ENCODE measurements at places on chromosomes 5 and 9.

GRCh38 chr5:135543485-135544304 lies 7.9 kb upstream of the NEUROG1 start:
- no peak for DNase-seq

DNA sequence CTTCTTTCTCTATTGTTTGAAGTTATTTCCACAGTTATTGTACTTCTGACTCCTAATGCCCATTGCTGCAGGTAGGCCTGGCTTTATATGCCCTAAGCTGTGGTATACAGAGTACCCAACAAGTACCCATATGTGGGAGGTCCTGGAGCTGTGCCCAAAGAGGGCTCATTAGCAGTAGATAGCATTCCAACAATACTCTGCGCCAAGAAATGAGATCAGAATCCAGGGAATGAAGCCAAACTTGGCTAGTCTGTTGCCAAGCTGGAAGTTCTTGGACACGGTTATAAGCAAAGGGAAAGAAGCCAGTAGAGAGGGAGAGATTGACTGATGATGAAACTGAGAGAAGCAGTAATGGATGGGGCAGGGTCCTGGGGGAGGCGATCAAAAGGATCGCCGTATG lies 29.7 kb upstream of the FAM169A start:
- no peak for DNase-seq

DNA sequence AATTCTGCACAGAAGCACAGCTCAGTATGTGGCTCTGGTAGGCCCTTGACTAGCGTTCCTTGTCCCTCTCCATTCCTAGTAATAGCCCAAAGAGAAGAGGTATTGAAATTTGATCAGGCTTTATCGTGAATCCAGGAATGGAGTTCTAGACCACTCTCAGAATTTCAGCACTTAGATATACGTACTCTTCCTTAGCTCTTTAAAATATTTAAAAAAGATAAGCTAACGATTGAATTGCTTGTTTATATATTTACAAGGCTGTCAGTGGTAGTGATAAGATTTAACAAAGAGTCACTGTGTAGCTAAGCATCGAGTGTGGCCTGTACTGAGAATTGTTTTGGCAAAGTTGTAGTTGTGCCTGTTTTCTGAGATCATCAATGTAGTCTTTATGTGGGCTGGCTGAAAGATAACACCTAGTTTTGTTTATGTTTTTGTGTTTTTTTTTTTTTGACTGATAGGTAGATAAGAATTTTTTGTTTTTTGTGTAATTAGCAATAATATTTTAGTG lies 2.5 kb downstream of the KIAA1958 start:
- DNase-seq, result no peak

DNA sequence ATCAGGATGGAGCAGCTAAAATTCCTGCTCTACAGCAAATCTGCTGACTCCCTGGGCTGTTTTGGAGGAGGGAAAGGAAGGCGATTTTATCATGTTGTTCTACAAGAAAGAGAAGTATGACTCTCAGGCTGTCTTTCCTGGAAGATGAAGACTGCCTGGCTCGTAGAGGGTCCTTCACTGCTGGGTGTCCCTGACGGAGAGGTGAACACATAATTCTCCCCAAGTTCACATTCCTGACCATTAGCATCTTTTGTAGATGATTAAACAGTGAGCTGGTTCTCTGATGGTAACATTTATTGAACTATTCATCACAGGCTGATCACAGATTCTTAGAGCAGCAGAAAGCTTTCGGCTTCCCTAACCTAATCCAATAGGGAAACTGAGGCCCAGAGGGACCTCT lies 212.4 kb upstream of the GLRA1 start:
- DNase-seq, result no peak

GRCh38 chr5:169511708-169512107 lies 71.9 kb upstream of the SPDL1 start:
- DNase-seq, result no peak

DNA sequence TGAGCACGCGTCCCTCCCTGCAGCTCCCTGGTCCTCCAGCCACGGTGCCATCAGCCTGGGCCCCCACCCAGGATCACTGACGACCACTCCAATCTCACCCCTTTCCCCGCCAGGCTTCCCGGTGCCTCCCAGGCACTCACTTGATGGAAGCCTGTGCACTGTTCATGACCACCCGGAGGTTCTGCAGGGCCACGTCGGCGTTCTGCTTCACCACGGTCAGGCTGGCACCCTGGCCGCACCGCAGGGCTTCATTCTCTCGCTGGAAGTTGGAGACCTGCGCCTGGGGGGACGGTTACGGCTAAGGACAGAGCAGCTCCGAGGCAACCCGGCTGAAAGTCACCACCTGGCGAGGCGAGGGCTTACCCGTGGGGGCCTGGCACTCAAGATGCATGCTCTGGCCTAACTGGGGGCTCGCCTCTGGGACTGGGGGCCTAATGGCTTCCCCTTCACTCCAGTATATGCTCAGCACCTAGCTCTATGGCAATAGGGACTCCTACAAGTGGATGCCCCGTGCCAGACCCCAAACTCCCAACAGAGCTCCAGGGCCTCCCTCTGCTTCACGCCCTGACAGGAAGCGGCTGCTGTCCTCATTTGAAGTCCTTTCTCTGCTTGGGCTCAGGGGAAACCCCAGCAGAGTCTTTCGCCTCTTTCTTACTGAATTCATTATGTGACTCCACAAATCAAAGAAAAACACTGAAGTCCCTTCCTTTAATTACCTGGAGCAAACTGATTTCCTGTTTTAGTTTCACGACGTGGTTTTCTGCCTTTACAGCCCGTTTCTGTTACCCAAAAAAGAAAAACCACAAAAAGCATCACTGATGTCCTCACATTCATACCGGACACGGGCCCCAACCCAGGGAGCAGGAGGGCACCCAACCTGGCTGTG lies 4.2 kb upstream of the SNAPC4 start:
- no peak for DNase-seq

- DNase-seq, result no peak
Measured at GRCh38 chr9:32419921-32420320, 35.5 kb downstream of the ACO1 start.

- no peak for DNase-seq
Measured at GRCh38 chr9:132412089-132412488, 2.1 kb downstream of the CFAP77 start.

GRCh38 chr5:127471211-127471610 lies 46.2 kb upstream of the PRRC1 start:
- DNase-seq, result no peak

GRCh38 chr5:27701931-27702903 lies 663.8 kb upstream of the CDH9 start:
- no peak for DNase-seq

DNA sequence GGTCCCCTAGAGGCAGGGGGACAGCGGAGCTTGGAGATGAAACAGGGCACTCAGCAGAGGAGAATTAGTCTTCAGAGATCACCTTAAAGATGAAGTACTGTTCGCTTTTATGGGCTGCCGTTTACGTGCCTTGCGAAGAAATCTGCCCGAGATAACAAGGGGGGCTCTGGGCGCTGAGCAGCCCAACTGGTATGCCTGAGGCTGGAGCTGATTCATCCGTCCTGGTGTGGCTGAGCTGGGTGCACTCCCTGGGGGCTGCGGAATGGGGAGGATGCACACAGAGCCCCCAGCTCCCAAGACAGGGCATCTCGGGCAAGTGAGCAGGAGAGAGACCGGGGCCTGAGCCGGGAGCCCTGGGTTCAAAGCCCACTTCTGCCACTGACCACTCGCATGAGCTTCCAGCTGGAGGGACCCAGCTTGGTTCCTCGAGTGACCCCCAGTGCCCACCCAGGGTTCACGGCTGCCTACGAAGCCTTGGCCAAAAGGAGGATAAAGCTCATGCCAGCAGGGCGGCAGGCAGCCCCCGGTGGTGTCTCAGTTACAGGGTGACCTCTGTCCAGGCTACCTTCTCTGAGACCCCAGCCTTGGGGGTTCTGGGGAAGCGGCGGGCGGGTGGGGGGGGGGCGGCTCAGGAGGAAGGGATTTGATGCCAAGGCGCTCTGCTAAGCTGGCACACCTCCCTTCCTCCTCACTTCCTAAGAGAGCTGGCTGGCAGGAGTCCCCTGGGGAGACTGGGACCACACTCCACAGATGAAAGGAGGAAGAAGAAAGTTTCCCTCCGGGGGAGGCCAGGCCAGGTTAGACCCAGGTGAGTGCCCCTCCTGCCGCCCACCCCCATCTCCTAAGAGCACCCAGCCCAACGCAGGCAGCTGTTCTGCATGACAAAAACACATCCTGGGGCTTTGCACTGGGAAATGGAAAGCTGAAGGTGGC lies 5.7 kb downstream of the FIBCD1 start:
- DNase-seq, result no peak

DNA sequence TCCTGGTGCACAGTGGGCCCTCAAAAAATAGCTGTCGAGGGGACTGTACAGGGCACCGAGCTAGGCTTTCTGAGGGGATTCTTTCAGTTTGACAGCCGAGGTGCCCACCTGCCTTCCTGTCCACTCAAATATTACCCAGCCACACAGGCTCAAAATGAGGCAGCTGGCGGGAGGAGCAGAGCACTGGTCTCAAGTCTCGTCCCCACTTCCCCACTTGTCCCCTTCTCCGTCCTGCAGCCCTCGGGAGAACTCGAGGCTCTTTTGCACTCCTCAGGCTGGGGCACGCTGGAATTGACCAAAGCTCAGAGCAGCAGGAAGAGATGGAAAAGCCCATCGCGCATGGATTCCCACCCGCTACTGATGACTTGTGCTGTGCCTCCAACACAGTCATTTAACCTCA lies 185.2 kb downstream of the HSPA4 start:
- DNase-seq, result no peak

- no peak for DNase-seq
Measured at GRCh38 chr9:95096381-95096780, 221.1 kb downstream of the FANCC start.

DNA sequence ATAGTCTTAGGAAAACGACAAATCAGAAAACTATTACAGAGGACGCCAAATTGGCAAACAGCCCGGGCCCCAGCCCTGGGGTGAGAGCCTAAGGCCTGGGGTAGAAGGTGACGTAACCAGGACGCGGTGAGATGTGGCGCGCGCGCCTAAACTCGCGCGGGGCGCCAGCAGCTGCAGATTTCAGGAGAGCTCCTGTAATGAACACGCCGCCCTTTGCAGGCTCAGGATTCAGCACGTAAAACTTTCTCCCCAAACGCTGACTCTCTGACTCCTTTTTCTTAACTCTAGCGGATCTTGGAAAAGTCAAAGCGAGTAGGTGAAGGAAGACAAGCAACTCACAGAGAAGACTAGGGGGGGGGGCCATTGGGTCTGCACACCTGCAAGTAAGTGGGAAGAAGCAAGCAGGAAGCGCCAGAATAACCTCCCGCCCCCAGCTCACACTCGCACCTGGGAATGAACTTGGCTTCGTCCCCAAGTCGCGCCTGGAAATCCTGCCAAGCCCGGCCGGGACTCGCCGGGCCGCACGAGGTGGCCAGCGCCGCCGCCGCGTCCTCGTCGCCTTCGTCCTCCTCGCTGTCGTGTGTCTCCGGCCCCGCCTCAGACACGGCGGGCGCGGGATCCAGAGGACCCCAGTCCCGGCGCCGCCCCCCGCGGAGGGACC lies 822 bp downstream of the RASEF start:
- no peak for DNase-seq

DNA sequence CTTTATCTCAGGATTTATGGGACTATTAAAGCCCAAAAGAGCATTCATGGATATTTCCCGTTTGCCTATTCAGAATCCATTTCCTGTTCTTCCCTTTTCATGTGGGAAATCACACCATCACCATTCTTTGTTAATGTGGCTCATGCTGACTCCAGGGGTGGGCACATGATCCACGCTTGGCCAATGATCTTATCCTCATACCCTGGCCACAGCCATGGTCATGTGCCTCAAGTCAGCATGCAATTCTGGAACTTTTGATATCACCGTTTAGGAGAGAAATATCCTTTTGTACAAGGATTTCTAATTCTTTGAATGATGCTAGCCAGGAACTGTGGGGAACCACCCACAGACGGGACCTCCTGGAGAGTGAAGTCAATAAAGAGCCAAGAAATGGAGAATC lies 272.2 kb downstream of the PRELID2 start:
- DNase-seq, result no peak

GRCh38 chr5:76604838-76605237 lies 18.4 kb downstream of the F2RL2 start:
- no peak for DNase-seq

DNA sequence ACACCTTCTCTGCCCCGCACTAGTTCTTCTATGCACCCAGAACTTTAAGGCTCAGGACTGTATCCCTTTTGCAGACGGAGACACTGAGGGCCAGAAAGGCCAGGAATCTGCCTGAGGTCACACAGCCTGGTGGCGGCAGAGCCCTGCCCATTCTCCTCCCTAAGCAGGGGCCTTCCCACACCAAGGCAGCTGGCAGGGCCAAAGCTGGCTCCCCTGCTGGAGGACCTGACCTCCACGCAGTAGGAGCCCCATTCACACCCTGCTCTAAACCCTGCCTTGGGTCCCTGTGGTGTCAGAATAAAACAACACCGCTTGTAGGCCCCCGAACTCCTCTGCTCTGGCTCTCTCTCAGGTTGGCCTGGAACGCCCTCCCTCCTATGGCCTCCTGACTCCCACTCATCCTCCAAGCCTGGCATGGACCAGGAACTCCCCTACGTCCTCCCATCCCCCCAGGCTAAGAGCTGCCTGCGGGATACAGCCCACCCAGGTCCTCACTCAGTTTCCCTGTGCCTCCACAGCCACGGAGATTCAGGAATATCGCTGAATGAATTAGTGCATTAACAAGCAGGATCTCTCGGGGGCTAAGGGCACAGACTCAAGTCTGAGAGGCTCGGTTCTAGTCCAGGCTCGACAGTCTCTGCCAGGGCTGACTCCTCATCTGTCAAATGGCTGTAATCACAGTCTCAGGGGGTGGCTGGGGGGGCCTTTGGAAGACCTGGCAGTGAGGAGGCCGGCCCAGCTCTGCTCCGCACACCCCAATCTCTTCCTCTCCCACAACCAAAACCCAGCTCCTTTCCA lies 2.8 kb downstream of the ST6GALNAC6 start:
- no peak for DNase-seq

DNA sequence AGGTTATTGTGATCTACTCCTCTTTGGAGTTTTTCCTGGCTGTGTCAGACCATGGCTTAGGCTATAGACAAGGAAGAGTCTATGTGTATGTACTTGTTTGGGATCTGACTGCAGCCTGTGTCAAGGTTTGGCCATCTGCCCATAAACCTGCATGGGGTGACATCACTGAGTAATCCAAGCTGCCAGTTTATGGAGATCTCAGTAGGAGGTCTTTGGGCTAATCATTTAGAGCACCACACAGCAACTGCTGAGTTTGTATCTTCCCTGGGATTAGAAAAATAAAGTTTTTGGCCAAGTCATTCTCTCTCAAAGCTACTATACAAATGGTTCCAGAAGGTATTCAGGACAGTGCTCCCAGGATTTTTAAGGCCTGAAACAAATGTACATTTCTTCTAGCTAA lies 65.5 kb upstream of the HSPB3 start:
- no peak for DNase-seq

GRCh38 chr5:168249923-168250322 lies 41.5 kb upstream of the WWC1 start:
- no peak for DNase-seq

- DNase-seq, result no peak
Measured at GRCh38 chr5:180129291-180130190, 58.0 kb upstream of the RNF130 start.

DNA sequence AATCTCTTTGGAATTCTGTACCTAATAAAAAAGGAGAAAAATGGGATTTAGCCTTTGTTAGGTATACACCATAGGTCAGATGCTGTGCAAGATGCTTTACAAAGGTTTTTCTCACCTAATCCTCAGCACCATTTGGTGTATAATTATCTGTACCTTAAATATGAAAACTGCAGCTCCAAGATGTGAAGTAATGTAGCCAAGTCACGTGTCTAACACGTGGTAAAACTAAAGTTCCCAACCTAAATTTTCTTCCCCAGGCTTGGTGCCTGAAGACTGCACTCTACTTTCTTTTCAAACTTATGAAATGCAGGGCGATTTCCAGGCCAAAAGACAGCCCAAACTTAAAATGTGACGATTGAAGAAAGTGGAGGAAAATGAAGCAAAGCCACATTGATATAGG lies 125.8 kb downstream of the CDH6 start:
- DNase-seq, result no peak
